Astrocyte of the hippocampus (primary cell): ENCODE measurements at places on chromosomes 5 and 9.

DNA sequence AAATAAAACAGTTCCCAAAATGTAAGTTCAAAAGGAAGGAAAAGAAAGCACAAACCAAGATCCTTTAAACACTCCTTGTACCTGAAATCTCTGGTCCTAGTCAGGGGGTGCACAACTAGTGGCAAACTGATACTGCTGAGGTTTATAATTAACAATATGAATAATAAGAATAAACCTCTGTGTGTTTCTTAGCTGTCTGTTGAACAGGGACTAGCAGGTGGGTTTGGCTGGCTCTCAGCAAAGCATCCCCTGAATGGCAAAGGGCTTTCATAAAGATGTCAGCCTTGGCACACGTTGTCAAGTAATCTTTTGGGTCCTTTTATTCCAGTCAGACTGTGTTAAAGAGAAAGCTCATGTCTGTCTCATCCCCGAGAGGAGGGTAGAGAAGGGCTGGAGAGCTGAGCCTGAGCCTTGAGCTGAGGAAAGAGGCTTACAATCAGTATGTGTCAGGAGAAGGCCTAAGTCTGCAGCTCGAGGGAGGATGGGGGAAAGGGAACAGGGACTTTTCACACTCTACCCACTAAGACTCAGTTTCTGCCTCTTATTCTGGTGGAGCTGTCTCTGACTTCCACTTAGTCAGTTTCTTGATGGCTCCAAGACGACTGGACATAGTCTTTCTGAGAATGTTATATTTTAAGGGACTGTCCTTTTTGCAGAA, 123.0 kb downstream of the GALNT10 start:
- DNase-seq = no peak

DNA sequence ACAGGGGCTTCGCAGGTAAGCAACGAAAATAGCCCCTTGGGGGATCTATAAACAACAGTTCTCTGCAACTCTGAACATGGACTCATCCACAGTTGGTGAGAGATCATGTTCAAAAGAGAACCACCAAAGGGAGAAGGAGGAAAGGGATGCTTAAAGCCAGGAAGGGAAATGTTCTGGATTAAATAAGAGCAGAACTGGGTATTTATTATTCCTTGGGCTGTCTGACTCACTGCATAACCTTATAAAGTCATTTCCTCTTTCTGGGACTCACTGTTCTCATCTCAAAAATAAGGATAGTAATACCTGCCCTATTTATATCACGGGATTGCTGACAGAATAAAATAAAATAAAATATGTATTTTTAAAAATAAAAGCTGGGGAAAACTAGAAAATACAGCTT, 11.2 kb upstream of the MARCHF3 start:
- peak; percentile 27 for DNase-seq

DNA sequence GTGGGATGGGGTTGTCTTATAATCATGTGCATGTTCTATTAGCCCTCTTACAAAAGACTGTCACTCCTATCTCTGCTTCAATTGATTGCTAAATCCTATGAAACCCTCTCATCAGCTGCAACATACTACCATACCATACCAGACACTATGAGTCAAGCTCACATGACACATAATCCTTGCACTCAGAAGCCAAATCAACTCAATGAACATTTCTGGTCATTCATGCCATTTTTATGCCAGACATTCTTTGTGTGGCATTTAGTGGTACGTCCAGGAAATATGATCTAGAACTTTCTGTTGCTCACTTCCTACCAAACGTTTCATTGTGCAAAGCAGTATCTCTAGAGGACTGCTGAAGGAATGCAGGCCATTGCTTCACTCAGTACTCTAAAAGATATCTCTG, 159.2 kb upstream of the GNA14 start:
- DNase-seq = peak; percentile 55

GRCh38 chr5:52661903-52662595, 125.7 kb upstream of the ITGA1 start:
- no peak for DNase-seq

DNA sequence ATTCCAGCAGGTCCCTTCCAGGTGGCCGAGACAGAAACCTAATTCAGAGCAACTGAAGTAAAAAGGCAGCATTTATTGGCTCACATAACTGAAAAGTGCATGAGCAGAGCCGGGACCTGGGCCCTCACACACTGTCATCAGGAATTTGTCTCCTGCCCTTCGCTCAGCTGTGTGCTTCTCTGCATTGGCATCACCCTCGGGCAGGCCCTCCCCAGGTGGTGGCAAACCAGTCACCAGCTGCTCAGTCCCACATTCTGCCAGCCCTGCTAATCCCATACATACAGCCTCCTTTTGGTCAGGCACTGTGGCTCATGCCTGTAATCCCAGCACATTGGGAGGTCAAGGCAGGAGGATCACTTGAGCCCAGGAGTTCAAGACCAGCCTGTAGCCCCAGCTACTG, 11.5 kb upstream of the CPLX2 start:
- no peak for DNase-seq

DNA sequence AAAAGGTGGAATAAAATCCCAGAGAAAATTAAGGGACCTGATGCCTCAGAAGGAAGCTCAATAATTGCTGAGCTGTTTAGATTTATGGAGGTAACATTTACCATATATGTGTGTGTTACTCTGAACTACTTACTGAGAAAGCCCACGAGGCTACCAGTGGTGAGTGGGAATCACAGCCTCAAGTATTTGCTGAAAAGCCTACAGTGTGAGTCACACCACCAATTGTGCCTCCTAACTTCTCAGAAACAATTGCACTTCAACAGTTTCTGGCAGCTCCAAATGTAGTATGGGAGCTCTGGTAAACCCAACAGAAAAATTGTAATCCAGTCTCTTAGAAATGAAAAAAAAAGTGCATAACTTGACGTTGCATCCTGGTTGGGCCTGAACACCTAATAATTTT, 551.6 kb downstream of the PRDM9 start:
- peak; percentile 16 for DNase-seq

DNA sequence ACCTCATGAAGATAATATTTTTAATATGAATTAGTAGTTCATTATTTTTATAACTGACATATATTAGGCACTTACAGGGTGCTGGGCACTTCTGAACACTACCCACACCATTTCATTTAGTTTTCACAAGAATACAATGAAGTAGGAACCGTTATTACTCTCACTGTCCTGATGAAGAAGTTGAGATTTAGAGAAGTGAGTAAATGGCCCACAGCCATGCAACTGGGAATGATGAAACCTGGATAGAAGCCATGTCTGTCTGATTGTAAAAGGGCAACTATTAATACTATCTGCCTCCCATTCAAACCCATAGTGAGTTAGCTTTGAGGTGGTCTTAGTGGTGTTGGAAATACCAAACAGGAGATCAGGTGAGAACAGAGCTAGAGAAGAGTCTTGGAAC, 29.6 kb upstream of the OTULINL start:
- DNase-seq = no peak

GRCh38 chr5:142608081-142608480, 77.8 kb downstream of the FGF1 start:
- DNase-seq = no peak

- no peak for DNase-seq
Observed at GRCh38 chr5:138943599-138944173, 68.6 kb upstream of the LRRTM2 start.
